HS-5 (cell line): ENCODE measurements at places on chromosomes 1 and 21.
A peak's percentile ranks its signal among the peaks of the same experiment; 100 is the strongest.

- no peak for DNase-seq
Measured at GRCh38 chr1:27427816-27428315, 35.4 kb downstream of the GPR3 start.

- no peak for DNase-seq
Measured at GRCh38 chr1:101363891-101364318, 127.1 kb downstream of the S1PR1 start.

DNA sequence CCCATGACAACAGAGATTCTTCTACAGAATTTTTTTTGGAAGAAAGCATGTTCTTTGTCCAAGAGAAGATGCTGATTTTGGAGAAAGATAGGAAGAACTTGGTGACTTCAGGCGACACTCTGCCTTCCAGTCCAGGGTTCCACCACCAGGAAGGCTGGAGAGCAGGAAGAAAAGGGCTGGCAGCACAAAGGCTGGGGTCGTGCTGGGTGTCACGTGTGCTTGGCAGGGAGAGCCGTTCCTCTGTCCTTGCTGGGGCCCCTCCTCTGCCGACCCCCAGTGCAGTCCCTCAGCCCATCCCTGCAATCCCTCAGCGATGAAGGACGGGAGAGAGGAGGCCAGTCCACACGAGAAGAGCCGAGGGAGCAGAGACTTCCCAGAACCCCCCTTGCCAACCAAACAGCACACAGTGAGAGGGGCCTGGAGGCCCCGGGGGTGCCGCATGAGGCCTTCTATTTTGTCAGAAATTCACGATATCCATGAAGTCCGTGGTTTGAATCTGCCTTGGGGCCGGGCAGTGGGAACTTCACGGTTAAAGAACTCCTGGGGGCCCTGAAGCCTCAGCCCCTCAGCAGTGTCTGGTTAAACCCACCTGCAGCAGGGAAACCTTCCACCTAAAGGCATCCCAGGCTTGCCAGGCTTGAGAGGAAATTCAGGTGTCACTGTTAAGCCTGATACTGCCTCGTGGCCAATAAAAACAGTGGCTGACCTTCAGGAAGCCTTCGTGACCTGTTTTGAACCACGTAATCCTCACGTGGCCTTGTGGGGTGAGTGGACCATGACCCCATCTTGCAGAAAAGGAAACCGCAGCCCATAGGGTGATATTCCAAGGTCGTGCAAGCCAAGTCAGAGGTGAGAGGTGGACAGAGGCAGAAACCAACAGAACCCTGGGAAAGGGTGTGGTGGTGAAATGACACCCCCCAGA is 3.4 kb downstream of the KRTAP10-12 start:
- DNase-seq: no peak

- DNase-seq: no peak
Measured at GRCh38 chr1:12482988-12483387, 135.0 kb downstream of the DHRS3 start.

GRCh38 chr1:206754011-206754410 is 16.6 kb upstream of the IL19 start:
- no peak for DNase-seq

DNA sequence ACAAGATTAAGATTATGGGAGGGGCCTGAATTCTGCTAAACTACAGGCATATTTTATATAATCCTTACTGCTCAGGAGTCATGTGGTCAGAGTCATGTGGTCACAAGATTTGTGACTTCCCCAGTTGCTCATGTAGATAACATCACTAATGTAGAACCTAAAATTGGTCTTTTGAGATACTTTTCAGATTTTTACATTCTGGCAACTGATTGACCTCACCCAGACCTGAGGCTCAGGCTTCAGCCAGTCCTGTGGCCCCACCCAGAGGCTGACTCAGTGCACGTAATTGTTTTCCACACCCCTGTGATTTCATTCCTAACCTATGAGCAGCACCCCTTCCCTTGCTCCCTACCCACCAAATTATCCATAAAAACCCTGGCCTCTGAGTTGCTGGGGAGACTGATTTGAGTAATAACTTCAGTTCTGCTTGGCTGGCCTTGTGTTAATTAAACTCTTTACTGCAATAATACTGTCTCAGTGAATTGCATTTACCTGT is 41.7 kb upstream of the ZNF326 start:
- DNase-seq: peak; percentile 95

DNA sequence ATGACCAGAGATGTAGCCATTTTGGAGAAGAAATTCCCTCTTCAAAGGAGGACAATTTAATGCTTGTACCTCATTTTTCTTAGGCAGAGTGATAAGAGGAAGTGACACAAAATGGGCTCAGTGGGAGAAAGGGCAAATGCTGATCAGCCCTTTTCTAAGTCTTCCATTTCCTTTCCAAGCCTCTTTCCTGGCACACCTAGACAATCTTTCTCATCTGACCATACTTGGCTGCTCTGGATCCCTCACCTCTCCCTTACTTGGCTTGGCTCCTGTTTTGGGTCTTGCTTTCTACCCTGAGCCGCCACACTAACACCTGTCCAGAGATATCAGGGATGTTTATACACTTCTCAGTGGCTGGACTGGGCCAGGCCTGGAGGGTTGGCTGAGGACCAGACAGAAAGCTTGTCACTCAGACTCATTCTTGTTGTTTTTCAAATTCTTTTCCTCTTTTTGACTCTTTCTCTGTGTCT is 13.1 kb downstream of the TXNIP start:
- no peak for DNase-seq

- no peak for DNase-seq
Measured at GRCh38 chr1:100528871-100529270, 9.1 kb upstream of the GPR88 start.

DNA sequence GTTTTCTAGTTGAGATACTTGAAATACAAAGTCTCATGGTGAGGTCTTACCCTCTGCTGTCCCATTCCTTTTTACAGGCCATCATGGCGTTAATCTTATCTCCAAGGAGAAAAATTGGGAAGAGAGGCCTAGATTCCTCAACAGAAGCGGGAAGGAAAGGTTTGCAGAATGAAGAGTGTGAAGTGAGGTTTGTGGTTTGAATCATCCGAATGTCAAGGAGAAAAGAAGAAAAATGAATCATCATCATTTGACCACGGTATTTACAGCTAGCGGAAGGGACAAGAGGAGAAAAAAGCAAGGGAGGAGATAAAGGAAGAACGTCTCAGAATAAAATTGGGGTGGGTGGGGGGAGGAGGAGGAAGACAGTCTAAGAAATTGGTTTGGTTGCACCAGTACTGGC is 935 bp upstream of the COG2 start:
- DNase-seq: no peak

GRCh38 chr21:45545691-45546531 is 3.7 kb upstream of the SLC19A1 start:
- no peak for DNase-seq

DNA sequence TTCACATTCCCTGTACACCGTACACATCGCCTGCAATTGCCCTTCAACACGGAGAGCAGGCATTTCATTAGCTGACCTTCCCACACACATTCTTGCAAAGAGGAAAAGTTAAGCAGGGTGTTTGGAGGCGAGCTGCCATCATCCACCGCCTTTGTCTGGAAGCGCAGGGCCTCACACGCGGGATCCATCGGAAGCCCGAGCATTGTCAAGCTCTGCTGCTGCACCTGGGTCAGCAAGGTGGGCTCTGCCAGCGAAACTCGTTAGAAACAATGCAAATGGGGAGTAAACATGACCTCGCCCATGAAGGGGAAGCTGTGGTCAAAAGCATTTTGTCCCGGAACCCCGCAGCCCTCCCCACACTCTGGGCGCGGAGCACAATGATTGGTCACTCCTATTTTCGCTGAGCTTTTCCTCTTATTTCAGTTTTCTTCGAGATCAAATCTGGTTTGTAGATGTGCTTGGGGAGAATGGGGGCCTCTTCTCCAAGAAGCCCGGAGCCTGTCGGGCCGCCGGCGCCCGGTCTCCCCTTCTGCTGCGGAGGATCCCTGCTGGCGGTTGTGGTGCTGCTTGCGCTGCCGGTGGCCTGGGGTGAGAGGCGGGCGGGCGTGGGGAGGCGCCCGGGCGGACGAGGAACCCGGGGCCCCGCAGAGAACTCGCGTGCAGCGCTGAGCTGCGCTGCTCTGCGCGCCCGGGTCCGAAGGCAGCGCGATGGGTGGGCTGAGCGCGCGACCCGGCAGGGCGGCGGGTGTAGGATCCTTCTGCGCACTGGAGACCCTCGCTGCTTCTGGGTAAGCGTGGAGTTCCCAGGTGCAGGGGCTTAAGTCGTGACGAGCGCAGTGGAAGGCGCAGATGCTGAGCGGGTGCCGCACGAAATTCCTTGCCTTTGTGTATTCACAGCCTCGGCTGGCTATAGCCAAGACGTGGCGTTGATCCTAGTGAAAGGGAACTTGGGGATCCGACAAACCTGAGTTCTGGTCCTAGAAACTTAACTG is at the start of gene CR1:
Gene CR1 (plus strand): TSS at position 357 of the 992 bp plus-strand sequence. CDS start 111 bp downstream, at position 468.
- DNase-seq: no peak

- no peak for DNase-seq
Measured at GRCh38 chr1:187931776-187932175, 1103.0 kb downstream of the PLA2G4A start.

GRCh38 chr1:145871994-145872924 is 13.4 kb upstream of the PIAS3 start:
- no peak for DNase-seq

- DNase-seq: peak; percentile 49
Measured at GRCh38 chr1:7281821-7282220, 489.3 kb upstream of the VAMP3 start.
